Endodermal cell (in vitro differentiated cells): ENCODE measurements at places on chromosomes 16 and 17.
A peak's percentile ranks its signal among the peaks of the same experiment; 100 is the strongest.

- no peak for DNase-seq
Measured at GRCh38 chr16:56614549-56614991, 6.2 kb downstream of the MT2A start.

DNA sequence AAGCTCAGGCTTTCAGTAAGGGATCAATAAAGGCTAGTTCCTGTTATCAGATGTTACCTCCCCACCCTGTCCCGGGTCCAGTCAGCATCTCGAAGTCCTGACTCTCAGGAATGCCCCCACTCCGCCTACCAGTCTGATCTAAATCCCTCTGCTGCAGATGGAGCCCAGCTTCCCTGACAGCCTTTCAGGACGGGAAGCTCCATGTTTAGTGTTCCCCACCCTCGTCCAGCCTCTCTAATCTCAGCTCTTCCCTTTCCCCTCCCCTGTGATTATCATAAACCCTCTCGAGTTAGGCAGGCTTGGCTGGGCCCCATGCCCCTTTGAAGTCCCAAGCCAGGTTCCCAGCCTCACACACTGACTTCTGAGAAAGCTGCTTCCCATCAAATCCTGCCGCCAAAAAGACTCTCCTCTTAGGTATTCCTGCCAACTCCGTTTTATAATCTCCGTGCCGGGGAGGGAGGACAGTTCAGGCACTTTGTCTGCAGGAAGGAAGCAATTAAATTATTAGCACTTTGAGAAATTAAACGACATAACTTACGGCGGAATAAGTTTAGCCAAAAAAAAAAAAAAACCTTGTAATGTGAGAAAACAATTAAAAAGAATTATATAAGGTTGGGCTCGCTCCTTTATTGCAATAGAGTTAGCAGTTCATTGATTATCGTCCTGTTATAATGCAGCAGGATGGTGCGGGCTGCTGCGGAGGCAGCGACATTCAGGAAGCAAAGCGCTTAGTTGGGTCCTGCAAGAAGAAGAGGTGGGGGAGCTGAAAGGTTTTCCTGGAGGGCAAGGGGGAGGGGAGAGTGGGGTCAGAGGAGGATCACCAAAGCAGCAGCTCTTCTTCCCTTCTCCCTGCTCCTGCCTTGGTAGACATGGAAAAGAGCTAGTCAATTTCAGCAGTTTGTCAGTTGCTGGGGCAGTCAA, 16.8 kb upstream of the ETV4 start:
- peak; percentile 80 for DNase-seq

DNA sequence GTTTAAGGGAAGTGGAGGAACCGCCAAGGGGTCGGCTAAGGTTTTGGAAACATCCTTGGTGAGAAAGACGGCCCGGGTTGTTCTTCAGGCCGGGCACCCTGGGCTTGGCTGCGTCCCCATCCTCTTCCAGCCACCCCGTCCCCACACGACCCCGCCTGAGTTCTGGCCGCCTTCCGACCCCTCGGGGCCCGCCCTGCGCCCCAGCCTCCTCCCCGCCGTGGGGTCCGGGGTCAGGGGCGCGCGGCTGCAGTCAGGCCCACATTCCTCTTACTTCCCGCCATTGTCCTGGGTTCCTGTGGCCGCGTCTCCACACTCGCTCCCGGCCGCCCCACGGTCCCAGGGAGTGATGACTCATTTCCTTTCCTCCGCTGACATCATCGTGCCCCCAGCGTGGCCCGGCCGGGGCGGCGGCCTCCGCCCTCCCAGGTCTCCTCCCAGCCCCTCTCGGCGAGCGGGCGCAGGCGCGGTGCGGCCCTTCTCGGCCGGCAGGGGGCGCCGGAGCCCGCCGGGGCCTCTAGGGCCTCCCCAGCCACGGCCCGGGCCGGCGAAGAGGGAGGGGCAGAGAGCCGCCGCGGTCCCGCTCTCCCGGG, 59.6 kb downstream of the WSB1 start:
- DNase-seq: peak; percentile 98

DNA sequence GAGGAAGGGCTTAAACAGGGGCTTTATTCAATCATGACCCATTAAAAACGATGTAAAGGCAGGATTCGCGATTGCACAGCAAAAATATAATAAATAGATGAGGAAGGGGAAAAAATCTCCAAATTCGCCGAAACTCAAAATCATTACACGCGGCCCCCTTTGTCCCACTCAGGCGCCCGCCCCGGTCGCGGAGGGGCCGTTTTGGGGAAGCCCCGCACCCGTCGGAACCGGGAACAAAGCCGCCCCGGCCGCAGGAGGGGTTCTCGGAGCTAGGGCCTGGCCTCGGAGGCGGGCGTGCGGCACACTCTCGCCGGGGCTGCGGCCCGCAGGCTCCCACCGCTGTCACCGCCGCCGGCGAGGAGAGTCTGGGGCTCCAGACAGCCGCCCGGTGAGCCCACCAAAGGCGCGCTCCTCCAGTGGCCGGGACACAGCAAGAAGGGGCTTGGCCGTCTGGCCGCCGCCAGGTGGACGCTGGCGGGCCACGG, 521 bp downstream of the C16orf87 start:
- no peak for DNase-seq

DNA sequence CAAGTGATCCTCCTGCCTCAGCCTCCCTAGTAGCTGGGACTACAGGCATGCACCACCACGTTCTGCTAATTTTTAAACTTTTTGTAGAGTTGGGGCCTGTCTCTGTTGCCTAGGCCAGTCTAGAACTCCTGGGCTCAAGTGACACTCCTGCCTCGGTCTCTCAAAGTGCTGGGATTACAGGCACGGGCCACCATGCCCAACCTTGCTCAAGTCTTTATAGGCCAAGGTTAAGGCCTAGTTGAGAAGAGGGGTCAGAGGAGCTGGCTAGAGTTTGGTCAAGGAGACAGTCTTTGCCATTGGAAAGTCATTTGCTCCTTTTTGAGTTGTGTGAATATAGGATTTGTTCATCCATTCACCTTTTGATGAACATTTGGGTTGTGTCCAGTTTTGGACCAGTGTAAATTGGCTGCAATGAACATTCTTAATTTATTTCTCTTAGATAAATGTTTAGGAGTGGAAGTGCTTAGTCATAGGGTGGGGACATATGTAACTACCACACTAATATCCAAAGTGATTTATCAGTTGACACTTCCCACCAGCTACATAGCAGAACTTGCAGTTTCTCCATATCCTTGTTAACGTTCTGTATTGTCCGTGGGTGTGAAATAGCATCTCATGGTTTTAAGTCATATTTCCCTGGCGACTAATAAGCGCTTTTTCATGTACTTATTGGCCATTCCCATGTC, 30.7 kb upstream of the ARHGAP17 start:
- no peak for DNase-seq

DNA sequence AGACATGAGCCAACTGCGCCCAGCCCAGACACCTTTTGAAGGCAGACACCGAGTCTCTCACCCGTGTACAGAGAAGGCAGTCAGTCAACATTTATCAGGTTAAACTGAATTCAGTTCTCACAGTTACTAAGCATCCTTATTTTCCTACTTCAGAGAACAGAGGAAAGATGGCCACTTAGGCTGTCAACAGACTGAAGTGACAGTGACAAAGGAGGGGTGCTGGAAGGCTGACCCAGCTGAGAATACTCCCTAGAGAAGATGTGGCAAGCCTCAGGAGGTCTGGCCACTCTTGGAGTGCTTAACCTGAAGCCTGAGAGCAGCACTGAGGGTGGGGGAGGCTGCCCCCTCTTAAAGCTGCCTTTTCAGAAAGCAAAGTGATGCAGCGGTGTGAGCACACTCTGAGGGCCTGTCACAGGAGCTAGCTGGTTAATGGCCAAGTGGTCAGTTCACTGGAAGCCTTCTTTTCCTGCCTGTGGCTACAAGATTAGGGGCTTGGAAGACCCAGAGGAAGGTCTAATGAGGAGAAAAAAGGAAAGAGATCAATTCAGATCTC, 51.0 kb upstream of the SREBF1 start:
- peak; percentile 42 for DNase-seq

DNA sequence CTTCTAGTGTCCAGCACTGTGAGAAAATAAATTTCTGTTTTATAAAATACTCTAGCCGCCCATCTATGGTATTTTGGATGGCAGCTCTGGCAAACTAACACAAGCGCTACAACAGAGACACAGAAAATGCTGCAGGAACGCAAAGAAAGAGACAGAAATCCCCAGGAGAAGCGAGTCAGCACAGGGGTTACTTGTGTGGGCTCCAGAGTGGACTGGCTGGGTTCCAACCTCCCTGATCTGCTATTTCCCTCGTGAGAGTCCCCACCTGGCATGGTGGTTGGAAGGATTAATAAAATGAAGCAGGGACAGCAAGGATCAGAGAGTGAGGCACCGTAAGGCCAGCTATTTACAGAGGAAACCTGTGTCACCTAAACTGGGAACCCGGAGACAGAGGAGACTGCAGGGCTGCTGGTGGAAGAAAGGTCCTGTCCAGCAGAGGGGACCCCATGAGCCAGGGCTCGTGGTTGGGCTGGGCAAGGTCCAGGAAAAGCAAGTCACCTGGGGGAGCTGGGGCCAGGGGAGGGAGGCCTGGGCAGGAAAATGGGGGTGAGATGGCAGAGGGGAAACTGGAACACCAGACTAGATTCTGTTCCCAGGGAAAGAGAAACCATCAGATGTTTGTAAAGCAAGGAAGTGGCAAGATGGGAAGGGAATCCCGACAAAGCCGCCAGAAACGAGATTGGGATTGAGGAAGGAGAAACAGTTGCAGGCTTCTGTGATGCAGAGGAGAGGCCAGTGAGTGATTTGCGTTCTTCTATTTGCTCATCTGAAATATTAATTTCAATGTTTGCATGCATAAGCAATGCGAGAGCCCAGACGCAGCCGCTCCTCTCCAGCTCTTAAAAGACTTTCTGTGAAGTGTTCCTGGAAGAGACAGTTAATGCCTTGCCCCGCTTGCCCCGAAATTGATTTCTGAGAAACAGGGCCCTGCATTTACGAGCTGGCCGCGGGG, 63.0 kb upstream of the TEKT3 start:
- no peak for DNase-seq

DNA sequence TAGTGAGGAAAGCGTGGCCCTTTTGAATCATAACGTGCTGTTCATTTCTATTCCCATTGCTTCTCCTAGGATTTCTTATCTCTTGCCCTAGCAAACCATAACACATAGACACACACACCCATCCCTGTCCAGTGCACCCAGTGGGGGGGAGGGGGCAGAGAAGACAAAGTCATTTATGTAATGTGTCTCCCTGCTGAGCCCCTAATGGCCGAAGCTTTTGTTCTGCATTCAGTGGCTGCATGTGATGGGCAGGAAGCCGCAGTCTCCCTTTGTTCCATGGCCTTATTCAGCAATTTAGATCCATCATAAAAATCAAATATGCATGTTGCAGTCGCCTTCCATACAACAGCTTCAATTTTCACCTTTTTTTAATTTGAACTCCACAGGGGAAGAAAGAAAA, 325.4 kb downstream of the ZFHX3 start:
- peak; percentile 90 for DNase-seq

DNA sequence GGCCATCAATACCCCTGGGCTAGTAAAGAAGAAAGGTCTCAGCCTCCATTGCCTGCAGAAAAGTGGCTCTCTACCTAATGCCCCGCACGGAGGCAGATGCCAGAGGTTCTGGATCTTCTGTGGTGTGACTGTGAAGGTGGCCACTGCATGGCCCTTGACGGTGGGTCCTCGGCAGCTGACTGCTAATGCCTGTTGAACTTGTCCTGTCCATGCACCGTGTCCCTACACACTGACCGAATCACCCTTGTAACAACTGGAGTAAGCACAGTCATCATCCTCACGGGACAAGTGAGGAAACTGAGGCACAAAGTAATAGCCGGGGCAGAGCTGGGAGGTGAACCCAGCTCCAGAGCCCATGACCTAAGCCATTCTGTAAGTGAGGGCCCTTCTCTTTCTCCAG, 48.8 kb downstream of the MYH11 start:
- no peak for DNase-seq

DNA sequence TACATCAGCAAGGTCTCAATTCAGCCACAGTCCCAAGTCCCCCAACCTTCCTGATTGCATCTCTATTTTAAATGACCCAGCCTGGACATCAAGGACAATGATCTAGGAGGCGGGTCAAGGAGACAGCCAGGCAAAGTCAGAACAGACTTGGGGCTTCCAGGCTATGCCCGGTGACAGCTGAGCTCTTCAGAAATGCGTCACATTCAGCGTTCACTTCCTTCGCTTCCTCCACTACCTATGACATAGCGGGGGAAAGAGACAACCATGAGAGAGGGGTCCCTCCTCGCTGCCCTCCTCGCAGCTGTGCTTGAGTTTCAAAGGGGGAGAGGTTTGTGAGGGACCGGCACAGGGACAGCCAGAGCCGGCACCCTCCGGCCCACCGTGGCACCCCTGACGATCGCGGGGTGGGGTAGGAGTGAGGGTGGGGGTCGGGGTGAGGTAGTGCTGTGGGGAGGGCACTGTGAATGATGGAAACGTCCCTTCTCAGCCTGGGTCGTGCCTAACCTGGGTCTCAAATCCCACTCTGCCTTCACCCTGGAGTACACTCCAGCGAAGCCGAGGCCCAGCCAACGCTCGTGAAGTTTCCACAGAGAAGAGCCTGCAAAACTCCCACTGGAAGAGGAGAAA, 12.3 kb upstream of the LGALS3BP start:
- DNase-seq: peak; percentile 31

DNA sequence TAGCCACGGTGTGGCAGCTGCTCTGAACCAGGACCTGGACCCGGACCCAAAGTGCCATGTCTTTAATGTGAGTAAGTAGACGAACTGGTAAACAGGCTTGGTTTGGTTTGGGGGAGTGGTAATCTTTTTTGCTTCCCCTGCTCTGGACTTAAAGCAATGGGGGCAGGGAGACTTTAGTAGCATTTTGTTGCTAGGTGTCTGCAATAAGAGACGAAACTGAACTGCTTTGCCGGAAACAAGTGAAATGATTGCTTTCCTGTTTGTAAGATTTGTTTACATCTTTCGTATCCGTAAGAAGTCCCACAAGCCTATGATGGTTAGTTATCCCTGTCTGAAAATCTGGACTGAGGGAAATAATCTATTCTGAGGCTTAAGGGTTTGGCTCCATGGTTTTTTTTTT, 21.5 kb downstream of the PRCD start:
- DNase-seq: no peak

DNA sequence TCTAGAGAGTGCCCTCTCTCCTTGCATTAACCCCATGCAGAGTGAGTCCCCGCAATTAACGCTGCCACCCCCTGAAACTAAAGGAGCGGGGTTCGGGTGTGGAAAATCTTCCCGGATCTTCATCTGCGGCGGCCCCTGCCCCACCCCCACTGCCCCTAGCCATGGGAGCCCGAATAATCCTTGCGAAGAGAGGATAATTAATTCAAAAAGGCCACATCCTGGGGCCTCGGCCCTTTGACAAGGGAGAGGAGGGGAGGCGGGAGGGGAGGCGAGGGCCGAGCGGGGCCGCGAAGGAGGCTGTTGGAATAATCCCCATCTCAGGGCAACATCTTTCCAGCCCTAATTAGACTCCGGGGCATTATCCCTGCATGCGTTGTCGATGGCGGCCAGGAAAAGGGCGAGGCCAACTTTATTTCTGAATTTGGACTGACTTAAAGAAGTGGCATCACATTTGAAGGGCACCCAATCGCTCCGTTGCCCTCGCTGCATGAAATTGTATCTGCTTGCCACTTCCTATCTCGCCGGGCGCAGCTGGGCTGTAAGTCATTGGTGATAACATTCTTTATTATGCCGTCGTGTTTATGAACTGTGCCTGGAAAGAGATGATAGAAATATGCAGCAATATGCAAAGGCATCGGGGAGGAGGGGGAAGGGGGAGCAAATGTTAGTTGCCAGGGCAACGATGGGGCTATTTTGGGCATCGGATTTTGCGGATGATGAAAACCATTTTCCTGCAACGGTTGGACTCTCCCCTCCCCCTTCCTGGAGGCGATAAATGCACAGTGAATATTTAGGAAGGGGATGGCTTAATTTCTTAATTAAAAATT, 387.1 kb upstream of the TNRC6C start:
- peak; percentile 56 for DNase-seq
